HFF-Myc (cell line): ENCODE measurements at places on chromosomes 6 and 20.
A peak's percentile ranks its signal among the peaks of the same experiment; 100 is the strongest.

DNA sequence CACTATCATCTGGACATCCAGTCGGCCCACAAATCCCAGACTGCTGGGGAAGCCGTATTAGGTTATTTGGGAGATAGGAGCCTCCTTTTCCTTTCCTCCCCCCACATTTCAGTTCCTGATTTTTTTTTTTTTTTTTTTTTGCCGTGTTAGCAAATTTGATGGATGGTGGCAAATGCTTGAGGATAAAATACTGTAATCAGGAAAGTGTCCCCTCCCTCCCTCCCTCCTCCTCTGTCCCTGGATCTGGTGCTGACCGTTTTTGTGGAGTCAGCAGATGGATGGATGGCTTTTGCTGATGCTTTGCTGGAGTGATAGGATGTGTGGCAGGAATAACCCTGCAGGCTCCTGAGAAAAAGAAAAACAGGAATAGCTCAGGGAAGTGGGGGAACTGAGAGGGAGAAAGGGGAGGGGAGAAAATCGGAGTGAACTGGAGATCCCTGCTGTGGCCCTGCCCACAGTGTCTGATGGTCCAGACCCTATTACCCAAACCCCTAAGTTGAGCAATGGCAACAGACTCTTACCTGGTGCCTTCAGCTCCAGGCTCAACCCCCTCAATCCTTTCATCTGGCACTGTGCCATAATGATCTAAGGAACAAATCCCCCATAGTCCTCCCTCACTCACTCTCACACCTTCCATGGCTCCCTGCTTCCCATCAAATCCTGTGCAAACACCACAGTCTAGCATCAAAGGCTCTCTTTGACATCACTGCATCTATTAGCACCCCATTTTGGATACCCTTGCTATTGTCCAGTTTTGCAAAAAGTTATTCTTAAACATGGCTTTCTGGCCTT, 277.3 kb upstream of the CHD6 start:
- no peak for DNase-seq

DNA sequence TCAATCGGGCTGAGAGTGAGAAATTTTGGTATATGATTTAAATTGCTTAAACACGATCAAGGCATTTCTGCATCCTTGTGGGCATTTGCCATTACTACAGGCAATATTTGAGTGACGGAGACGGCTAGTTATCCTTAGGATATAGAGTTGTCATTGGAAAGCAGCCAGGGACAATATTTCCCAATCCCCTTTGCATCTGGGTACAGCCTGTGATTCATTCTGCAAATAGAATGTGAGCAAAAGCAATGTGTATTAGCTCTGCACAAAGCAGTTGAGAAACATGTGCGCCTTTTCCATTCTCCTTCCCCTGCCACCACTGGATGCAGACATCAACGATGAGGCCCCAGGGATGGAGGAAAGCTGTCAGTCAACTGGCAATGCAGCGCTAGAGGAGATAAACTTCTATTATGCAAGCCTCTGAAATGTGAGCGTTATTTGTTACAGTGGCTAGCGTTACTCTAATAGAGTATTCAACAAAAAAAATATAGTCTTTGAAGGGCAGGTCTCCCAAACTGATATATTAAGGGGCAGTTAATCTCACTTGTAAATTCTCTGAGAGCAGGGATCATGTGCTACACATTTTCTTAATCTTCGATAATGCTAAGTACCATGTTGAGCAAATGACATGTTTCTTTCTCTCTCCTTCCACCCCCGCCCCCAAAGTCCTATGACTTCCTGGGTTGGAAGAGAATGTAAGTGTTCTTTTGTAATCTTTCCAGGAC, 37.1 kb upstream of the NCOA3 start:
- DNase-seq: peak; percentile 98

GRCh38 chr6:134235937-134236751, 81.8 kb downstream of the SGK1 start:
- DNase-seq: no peak

DNA sequence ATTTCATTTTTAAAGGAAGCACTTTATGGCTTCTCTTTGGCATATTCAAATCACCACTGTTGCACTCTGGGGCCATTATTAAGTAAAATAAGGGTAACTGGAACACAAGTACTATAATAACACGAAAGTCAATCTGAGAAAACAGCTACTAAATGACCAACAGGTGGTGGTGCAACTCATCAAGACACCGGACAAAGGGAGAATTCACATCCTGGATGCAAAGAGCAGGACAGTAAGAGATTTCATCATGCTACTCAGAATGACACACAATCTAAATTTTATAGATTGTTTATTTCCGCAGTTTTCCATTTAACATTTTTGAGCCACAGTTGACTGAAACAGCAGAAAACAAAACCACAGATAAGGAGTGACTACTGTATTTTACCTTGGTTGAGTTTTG, 27.6 kb upstream of the LY86 start:
- no peak for DNase-seq

GRCh38 chr6:13278164-13278563, 50.2 kb downstream of the TBC1D7 start:
- no peak for DNase-seq

GRCh38 chr6:12009180-12009685, 2.9 kb upstream of the HIVEP1 start:
- no peak for DNase-seq

DNA sequence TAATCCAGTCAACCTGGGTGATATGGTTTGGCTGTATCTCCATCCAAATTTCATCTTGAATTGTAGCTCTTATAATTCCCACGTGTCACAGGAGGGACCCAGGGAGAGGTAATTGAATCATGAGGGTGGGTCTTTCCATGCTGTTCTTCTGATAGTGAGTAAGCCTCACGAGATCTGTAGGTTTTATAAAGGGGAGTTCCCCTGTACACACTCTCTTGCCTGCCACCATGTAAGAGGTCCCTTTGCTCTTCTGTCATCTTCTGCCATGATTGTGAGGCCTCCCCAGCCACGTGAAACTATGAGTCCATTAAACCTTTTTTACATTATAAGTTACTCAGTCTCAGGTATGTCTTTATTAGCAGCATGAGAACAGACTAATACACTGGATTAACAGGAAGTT, 19.5 kb downstream of the GSTA3 start:
- DNase-seq: no peak

DNA sequence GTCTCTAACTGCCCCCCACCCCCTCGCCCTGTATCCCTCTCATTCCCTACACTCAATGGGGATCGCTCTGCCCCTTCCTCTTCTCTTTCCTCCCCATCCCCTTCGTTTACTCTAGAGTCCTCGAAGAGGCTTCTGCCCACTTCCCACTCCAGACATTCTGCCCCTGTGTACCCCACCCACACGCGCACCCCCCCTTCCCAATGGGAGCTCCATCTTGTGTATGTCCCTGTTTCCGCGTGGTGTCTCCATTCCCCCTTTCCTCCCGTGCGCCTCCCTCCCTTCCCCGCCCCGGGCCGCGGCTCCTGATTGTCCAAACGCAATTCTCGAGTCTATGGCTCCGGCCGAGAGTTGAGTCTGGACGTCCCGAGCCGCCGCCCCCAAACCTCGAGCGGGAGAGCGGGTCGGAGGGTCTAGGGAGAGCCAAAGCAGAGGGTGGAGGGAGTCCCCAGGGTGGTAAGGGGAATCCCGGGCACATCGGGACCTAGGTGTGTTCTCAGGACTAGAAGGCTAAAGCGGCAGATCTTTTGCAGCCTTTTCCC, 679 bp upstream of the RING1 start:
- DNase-seq: no peak

GRCh38 chr6:130500693-130501092, 134.9 kb downstream of the TMEM200A start:
- DNase-seq: peak; percentile 82

- DNase-seq: no peak
These were observed 66.5 kb upstream of the PIM1 start for GRCh38 chr6:37103169-37104039.

GRCh38 chr20:37523911-37524700, 3.1 kb downstream of the NNAT start:
- no peak for DNase-seq

GRCh38 chr6:138493413-138493812, 5.9 kb downstream of the NHSL1 start:
- peak; percentile 24 for DNase-seq

GRCh38 chr20:50534567-50534966, 24.4 kb downstream of the PTPN1 start:
- DNase-seq: no peak

GRCh38 chr20:4726710-4727397, 5.1 kb downstream of the PRND start:
- peak; percentile 60 for DNase-seq

DNA sequence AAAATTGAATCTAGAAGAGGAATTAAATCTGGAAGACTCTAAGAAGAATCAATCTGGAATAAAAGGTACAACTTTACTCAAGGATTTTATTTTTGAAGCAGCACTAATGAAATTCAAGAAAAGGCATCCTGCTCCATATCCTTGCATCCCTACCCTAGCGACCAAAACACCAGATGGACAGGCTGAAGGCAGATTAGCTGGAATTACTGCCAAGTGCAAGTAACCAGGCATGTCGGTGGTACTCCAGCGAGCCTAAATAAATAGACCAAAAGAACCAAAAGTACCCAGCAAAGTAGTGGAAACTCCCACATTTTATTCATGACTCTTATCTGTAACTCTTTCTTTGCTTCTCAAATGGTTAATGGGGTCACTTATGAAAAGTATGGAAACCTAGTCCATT, 21.0 kb downstream of the OPRM1 start:
- no peak for DNase-seq

- DNase-seq: no peak
These were observed 4.1 kb downstream of the TRIM38 start for GRCh38 chr6:25966711-25967110.

GRCh38 chr20:24370911-24371695, 98.3 kb upstream of the SYNDIG1 start:
- no peak for DNase-seq

DNA sequence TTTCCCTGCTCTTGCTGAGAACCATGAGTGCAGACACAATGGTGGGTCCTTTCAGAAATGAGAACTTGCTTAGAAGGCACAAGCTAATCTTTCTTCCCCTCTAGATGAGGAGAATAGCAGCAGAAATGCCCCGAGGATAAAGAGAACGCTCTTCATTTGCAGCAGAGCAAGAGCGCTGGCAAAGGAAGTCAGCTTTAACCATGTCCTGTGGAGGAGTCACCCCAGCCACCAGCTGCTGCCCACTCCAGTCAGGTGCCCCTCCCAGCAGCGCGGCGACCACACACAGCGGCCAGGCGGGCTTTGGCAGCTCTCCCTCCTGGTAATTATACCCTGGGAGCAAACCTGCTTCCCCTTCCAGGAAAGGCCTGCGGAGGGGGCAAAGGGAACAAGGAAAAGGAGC, 42.4 kb upstream of the EMILIN3 start:
- no peak for DNase-seq

GRCh38 chr6:34206726-34207125, 29.9 kb upstream of the HMGA1 start:
- no peak for DNase-seq

DNA sequence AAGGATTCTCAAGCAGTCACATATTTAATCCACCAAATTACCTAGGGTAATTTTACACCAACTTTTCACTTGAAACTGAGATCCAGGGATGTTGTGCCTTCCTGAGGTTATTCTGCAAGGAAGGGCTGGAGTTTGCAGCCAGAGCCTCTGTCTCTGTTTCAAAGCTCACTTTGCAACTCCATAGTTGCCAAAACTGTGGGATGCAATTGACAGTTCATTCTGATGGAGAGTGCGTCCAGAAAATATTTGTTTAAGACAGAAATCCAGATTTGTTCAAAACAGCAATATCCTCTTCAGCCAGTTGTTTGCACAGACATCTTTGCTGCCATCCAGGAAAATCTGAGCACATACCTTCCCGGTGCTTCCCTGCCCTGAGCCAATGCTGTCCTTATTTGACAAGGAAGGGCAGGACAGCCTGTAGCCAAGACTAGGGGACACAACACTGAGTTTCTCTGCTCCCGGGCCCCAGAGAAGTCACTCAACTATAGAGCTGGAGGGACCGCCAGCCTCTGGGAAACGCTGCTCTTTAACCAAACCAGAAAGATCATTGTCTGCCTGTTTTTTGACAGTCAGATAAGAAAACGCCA, 297.4 kb downstream of the HIVEP2 start:
- no peak for DNase-seq

- DNase-seq: no peak
These were observed 364 bp downstream of the FRS3 start for GRCh38 chr6:41779336-41779735.

- no peak for DNase-seq
These were observed 64.8 kb upstream of the POU3F2 start for GRCh38 chr6:98769546-98769945.

- no peak for DNase-seq
These were observed 194.0 kb downstream of the TRIM27 start for GRCh38 chr6:28729501-28730402.

DNA sequence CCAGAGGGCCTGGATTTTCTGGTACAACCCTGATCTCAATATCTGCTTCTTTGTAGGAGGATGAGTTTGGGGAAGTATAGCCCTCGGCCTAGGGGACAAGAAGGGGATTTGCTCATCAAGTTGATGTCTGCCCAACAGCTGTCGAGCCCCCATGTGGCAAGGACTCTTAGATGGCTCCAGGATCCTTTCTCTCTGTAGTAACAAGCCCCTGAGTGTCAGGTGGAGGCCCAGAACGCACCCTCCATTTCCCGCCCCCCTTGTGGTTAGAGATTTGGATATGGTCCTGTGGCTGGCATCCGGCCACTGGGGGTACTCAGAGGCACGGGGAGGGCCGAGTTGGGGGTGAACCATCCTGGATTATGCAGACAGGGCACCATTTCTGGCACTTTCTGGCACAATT, 50.1 kb downstream of the CTCFL start:
- DNase-seq: no peak

DNA sequence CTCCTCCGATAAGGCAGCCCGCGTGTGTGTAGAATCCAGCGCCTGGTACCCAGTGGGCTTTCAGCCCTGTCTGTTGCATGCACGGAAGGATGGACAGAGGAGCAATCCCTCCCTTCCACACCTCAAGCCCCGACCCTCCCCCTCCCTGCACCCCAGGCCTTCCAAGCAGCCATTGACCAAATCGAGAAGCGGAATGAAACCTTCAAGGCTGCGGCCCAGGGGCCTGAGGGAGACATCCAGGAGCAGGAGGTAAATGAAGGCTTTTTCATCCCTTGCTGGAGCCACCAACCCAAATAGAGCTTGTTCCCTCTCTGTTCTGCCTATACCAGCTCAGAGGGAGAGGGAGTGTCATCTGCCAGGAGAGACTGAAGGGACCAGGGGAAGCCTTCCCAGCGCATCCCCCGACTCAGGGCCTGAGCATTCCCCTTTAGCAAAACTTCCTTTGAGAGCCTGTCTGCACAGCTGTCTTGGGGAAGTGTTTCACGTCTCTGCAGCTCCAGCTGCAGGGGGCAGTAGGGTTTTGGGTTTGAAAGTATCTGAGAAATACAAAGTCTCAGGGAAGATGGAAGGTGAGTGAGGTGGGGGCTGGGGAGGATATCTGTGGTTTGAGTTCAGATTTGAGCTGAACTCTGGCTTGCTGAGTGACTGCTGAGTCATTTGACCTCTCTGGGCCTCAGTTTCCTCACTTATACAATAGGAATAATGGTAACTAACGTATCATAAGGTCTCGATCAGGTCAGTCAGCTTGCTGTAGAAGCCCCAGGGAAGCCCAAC, 16.1 kb downstream of the FGD2 start:
- DNase-seq: no peak
